AG04450 (cell line): ENCODE measurements at places on chromosomes 3 and 15.

GRCh38 chr15:53918180-53919079, 59.8 kb upstream of the UNC13C start:
- DNase-seq: no peak

GRCh38 chr3:100782906-100783305, 73.6 kb downstream of the TFG start:
- no peak for DNase-seq

GRCh38 chr3:160577556-160578195, 12.3 kb upstream of the KPNA4 start:
- DNase-seq: no peak

- DNase-seq: no peak
These were observed 215.0 kb downstream of the GRM7 start for GRCh38 chr3:7075901-7076300.

DNA sequence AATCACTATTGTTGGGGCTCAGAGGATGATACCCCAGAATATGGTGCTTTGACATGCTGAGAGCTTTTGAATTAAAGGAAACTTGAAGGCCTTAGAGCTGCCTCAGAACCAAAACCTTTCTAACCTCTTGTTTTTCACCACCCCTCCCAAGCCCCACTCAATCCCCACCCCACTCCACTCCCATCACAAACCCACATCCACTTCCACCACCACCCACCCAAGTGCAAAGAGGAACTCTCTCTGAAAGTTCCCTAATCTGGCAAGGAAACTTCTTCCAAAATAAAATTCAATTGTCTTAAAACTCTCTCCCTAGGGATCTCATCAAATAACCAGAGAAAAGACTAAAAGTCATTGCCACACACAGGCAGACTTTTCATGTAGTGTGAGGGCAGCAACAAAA, 301.2 kb upstream of the ARHGEF26 start:
- DNase-seq: no peak

DNA sequence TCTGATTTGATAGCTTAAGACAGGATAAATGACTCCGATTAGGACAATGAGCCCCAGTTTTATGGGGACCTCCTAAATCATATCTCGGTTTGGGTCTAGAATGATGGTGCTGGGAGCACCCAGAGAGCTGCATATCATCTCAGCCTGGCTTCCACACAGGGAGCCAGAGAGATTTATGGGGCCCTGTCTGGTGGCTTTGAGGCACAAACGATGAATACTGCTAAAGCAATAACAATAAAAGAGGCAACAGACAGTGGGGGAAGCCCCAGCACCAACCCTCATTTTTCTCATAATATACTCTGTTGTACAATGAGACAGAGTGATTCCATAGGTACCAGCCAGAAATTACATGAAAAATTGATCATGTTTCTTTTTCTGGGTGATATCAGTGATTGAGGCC, 889.0 kb upstream of the CFAP20DC start:
- no peak for DNase-seq

GRCh38 chr3:6362406-6362805, 498.5 kb upstream of the GRM7 start:
- DNase-seq: no peak

DNA sequence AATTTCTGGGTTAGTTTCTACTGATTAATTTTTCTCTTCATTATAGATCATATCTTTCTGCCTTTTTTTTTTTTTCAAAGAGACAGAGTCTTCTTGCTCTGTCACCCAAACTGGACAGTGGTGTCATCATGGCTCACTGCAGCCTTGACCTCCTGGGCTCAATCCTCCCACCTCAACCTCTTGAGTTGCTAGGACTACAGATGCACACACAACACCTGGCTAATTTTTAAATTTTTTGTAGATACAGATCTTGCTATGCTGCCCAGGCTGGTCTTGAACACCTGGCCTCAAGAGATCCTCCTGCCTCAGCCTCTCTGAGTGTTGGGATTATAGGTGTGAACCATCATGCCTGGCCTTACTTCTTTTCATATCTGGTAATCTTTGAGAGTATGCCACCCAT, 73.3 kb upstream of the SLCO2A1 start:
- DNase-seq: no peak

DNA sequence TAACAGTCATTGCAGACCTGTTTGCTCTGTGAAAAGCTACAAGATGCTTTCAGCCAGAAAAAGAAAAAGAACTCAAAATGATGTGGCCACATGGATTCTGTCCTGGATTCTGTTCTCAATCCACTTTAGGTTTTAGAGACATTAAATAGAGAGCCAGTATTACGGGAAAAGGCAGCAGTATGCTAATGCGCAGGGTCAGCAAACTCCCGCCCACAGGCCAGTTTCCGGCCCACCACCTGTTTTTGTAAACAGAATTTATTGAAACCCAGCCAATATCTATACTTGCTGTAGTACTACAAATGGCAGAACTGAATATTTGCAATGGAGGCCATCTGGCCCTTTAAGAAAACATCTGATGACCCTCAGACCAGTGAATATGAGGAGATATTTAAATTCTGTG, 416.1 kb downstream of the ERC2 start:
- DNase-seq: no peak

DNA sequence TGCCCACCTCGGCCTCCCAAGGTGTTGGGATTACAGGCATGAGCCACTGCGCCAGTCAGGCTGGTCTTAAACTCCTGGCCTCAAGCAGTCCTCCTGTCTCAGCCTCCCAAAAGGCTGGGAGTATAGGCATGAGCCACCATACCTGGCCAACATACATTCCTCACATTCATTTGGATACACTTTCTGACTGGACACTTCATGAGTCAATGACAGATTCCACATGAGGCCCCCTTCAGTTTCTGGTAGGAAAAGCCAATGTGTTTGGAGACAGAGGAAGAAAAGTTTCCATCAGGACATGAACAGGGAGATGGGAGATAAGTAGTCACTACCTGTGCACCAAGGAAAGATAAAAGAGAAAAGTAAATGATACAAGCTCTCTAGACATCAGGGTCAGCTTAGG, 49.4 kb upstream of the GSK3B start:
- no peak for DNase-seq

DNA sequence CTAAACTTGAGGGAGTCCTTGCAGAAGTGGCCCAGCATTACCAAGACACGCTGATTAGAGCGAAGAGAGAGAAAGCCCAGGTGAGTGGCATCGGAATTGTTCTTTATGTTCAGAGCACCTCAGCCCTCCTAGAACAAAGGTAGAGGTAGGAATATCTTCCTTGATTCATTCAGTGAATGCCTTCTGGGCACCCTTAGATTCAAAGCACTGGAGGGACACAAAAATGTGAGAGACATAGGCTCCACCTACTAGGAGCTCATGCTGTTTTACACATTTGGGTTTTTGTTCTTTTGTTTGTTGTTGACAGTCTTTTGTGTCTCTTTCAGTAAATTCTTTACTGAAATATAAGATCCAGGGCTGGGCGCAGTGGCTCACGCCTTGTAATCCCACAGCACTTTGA, 68.2 kb downstream of the IQGAP1 start:
- no peak for DNase-seq

DNA sequence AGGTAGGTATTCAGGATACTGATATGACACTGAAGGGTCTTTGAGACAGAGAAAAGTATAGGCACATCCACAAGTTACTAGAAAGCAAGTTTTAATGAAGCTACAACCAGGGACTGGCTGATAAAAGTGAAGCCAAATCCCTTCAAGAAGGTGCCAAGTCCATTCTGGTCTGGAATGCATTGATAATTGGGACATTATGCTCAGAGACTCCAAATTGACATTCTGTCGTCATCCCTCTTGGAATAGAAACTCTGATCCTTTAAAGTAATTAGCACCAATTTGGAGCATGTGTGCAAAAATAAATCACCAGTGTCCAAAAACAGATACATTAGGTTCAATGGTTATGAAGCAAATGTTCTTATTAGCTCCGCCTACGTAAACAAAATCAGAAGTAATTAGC, 47.3 kb upstream of the BCL6 start:
- no peak for DNase-seq

DNA sequence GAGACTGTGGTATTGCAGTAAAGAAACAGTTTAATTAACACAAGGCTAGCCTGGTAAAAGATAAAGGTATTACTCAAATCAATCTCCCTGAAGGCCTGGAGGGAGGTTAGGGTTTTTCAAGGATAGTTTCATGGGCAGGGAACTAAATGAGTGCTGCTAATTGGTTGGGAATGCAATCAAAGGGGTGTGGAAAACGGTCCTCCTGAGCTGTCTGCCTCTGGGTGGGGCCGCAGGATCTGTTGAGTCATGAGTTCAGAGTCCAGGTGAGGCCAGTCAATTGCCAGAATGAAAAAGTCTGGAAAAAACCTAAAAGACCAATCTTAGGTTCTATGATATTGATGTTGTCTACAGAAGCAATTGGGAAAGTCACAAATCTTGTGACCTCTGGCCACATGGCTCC, 293.2 kb downstream of the MCTP2 start:
- no peak for DNase-seq

DNA sequence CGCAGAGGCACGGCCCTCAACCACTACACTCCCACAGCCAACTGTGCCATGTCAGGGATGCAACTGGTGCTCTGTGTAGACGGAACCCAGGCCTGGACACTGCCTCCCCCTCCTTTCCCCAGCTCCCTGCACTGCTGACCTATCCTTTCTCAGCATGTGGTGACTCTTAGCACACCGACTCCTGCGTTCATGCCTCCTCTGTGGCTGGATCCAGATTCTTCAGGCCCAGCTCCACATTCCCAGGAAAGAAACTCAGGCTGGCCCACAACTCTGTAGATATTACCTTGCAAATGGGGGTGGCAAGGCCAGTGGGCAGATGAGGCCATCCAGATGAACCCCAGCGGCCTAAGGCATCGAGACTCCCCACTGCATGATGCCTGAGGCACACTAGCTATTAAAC, 272.7 kb downstream of the OCA2 start:
- DNase-seq: no peak

DNA sequence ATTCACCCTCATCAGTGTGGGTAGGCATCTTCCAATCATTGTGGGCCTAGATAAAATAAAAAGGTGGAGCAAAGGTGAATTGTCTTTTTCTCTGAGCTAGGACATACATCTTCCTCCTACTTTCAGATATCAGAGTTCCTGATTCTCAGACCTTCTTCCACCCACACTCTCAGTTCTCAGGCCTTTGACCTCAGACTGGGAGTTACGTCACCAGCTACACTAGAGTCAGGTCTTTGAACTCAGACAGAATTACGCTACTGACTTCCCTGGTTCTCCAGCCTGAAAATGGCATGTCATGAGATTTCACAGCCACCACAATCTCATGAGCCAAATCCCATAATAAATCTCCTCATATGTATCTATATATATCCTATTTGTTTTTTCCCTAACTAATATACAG, 39.0 kb downstream of the STRIT1 start:
- DNase-seq: no peak

- DNase-seq: no peak
These were observed 8.4 kb upstream of the PLA1A start for GRCh38 chr3:119589102-119589773.

DNA sequence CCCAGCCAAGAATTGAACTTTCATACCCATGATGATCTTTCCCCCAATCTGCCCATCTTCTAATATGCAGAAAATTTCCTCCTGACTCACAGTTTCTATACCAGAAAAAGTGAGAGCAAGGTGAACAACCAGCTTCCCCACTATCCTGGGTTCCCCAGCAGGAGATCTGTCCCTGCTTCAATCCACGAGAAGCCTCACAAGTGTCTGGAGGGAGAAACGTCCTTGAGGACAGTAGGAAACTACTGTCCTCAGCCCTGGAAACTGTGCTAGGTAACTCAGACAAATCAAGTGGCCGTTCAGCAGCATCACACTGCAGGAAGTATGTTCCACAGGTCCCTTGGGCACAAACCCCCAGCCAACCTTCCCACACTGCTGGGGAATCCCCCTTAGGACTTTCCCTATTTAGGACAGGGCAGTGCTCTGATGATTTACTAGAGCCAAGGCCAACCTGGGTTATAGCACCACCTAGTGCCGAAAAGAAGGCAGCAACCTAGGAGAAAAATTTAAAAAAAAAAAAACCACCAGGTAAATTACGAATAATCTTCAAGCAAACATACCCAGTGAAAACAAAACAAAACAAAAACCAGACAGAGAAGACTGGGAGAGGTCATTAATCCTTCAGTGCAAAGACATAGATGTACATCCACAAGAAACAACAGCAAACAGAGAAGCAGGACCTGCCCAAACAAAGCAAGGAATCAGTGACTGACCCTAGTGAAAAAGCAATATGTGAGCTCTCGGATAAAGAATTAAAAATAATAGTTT, 36.0 kb downstream of the MORC1 start:
- peak; percentile 10 for DNase-seq

- peak; percentile 85 for DNase-seq
These were observed 61.2 kb downstream of the TSC22D2 start for GRCh38 chr3:150469031-150469930.

GRCh38 chr3:100570811-100571210, 38.6 kb upstream of the ADGRG7 start:
- no peak for DNase-seq

DNA sequence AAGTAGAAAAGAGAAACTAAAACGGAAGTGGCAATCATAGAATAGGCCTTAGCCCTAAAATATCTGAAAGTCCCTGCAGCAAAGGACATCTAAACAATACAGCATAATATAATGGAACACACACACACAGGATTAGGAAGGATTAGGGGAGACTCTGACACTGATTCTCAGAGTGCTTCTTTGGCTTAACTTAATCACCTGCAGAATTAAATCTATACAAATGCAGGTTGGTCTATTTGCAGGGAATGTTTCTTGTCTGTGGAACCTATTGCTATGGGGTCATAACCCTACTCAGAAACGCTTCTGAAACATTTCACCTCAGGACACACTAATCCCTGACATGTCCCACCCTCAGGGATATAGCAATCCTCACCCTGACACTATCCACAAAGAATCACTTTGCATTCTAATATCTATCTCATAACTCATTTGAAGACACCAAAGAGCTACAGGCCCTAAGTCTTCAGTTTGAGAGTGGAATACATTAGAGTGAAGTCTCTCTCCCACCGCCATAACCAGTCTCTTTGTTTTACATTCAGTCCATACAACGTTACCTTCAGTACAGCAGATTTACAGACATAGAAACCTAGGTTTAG, 1041.2 kb downstream of the TUSC7 start:
- DNase-seq: no peak

DNA sequence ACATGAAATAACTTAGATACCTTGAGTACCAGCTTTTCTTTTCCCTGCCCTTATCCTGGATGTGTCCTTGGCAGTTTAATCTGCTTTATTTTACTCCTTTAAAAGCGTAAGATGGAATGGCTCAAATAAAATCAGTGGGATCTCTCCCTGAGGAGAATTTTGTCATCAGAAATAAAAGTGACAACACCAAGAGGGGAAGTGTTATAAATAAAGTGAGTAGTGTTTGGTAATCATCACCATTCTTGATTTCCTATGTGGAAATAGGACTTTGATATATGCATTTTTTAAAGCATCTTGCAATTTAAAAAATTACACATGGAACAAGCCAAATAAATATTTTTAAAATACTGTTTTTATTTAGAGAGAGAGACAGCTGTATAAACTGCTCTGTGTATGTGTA, 76.5 kb downstream of the MBNL1 start:
- DNase-seq: no peak

- no peak for DNase-seq
These were observed 103.6 kb downstream of the TGFBR2 start for GRCh38 chr3:30710017-30710416.
